ENCODE measurements at places on chromosomes 16 and 17. TPM values are rescaled to one million over a fixed set of nuclear protein-coding genes. Genes with fewer than 3 reads are reported as not detected.

KRT24 gene
- total RNA-seq = not detected

PLLP gene
- total RNA-seq = 0.18 TPM

PMP22 gene
- total RNA-seq = not detected

DNA sequence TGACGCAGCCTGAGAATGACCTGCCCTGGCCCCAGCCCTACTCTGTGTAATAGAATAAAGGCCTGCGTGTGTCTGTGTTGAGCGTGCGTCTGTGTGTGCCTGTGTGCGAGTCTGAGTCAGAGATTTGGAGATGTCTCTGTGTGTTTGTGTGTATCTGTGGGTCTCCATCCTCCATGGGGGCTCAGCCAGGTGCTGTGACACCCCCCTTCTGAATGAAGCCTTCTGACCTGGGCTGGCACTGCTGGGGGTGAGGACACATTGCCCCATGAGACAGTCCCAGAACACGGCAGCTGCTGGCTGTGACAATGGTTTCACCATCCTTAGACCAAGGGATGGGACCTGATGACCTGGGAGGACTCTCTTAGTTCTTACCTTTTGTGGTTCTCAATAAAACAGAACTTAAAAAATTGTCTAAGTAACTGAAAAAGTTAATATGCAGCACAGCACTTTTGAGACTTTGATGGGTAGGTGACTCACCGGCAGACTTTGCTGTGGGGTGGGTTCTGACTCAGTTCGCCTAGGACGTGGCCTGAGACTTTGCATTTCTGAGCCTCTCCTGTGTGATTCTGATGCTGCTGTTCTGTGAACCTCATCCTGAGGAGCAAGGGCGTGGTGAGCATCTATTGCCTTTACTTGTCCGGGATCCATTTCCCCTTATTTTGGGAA, 5.7 kb downstream of the LAT start:
- no peaks in the 10 kb centered on the region for H3K27me3 ChIP-seq
- H3K4me1 ChIP-seq = peaks cover 46% of the 10 kb centered on the region
- H3K27ac ChIP-seq = peak overlapping the region; percentile 95
- H3K4me3 ChIP-seq = peak overlapping the region; percentile 100
- H3K36me3 ChIP-seq = peaks cover 67% of the 10 kb centered on the region

- no peak overlapping the region for H3K4me3 ChIP-seq
- peaks cover 16% of the 10 kb centered on the region for H3K27me3 ChIP-seq
- no peak for DNase-seq
- no peaks in the 10 kb centered on the region for H3K4me1 ChIP-seq
- no peak overlapping the region for H3K27ac ChIP-seq
These were observed 19.4 kb downstream of the PRDM7 start for GRCh38 chr16:90057738-90058173.

GRCh38 chr16:29820730-29821642, 724 bp downstream of the MVP start:
- peak overlapping the region; percentile 97 for H3K4me3 ChIP-seq
- peak overlapping the region; percentile 89 for H3K27ac ChIP-seq
- H3K36me3 ChIP-seq = peaks cover 53% of the 10 kb centered on the region
- H3K27me3 ChIP-seq = no peaks in the 10 kb centered on the region

- no peaks in the 10 kb centered on the region for H3K36me3 ChIP-seq
- H3K4me3 ChIP-seq = no peak overlapping the region
- H3K27ac ChIP-seq = no peak overlapping the region
- H3K4me1 ChIP-seq = no peaks in the 10 kb centered on the region
These were observed 51.5 kb upstream of the CBX4 start for GRCh38 chr17:79890706-79891105.

DNA sequence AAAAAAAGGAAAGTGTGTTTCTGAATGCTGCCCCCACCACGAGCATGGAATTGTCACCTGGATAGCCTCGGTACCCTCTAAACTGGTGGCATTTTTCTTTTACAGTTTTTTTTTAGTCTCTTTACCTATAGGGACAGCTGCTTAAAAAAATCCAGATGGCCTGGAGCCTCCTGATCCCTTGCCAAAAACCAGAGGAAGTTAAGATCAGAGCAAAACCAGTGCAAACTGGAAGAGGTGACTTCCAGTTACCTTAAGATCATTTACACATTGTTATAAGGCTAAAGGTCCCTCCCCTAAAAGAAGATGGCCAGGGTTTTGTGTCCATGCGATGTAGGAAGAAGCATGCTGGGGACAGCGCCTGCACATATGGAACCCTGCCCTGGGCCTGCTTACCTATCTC, 3.5 kb downstream of the MEFV start:
- H3K4me3 ChIP-seq = no peak overlapping the region
- H3K27me3 ChIP-seq = peaks cover 2% of the 10 kb centered on the region
- DNase-seq = no peak
- no peak overlapping the region for H3K27ac ChIP-seq
- H3K4me1 ChIP-seq = no peaks in the 10 kb centered on the region

DNA sequence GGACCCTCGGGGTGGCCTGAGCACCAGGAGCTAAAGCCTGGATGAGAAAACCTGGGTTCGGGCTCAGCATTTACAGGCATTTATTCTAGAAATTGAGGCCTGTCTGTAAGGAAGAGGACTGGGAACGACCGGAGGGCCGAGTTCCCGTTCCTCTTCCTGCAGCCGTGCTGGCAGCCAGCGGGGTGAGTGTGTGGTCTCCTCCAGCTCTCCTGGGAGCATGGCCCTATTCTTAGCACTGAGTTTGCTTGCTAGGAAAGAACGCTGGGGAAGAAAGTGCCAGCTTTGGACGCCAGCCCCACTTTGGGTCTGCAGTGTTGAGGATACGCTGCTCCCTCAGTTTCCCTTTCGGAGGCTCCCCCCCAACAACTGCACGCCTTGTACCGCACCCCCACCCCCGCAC, 49.6 kb downstream of the MGAT5B start:
- H3K27me3 ChIP-seq = no peaks in the 10 kb centered on the region
- H3K4me1 ChIP-seq = no peaks in the 10 kb centered on the region
- no peak for DNase-seq
- H3K4me3 ChIP-seq = no peak overlapping the region
